ENCODE measurements at places on chromosomes 7 and 10. TPM values are rescaled to one million over a fixed set of nuclear protein-coding genes. Genes with fewer than 3 reads are reported as not detected.
A peak's percentile ranks its signal among the peaks of the same experiment; 100 is the strongest.

DNA sequence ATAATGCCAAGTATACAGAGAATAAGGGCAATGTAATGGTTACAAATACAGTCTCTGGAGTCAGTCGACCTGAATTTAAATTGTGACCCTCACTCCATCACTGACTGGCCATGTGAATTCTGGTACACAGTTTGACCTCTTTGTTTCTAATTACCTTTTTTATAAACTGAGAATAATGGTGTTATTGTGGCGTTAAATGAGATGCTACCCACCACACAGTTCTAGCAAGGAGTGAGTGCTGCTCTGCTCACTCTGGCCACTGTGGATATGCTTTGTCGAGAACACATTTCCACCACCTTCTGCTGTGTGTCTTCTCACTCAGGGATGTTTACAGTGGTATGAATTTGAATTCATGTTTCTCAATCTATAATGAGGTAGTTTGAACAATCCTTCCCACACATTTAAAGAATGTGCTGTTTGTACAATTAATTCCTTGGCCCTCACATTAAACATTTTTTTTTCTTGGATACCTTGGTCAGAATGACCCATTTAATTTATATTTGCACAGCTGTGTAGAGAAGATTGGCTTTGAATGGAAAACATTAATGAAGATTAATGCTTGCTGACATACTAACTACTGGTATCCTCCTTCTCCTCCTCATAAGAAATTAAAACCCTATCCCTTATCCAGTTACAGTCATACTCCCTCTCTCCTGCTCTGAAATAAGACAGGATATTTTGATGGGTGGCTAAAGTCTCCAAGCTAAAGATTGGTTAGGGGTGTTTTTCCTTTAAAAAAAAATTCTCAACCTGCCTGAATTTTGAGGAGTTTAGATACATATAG lies 42.4 kb downstream of the PLCE1 start:
- H3K4me1 ChIP-seq: no peaks in the 10 kb centered on the region
- no peaks in the 10 kb centered on the region for H3K36me3 ChIP-seq
- no peak for DNase-seq
- H3K27me3 ChIP-seq: no peaks in the 10 kb centered on the region

GRCh38 chr10:95461611-95462010 lies 99.6 kb downstream of the SORBS1 start:
- no peaks in the 10 kb centered on the region for H3K27me3 ChIP-seq
- no peak overlapping the region for H3K27ac ChIP-seq
- no peaks in the 10 kb centered on the region for H3K4me1 ChIP-seq
- H3K36me3 ChIP-seq: no peaks in the 10 kb centered on the region
- DNase-seq: no peak
- H3K4me3 ChIP-seq: no peak overlapping the region

DNA sequence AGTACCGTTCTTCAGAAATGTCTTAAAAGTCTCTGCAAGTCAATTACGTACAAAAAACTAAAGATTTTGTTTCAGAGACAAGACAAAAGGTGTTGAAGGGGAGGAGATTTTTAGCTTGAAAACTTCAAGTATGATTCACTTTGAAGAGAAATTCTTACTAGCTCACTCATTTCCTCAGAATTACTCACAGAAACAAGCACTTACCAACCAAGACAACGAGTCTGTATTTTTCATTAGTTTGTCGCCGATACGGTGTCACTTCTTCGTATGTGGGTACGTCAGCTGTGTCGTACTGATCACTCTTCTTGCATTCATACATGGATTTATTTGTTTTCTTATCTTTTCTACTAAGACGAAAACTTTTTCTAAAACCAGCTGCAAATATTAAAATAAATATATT lies 90.6 kb upstream of the ODAD2 start:
- no peaks in the 10 kb centered on the region for H3K36me3 ChIP-seq
- H3K4me3 ChIP-seq: no peak overlapping the region
- DNase-seq: peak; percentile 63
- H3K4me1 ChIP-seq: peaks cover 43% of the 10 kb centered on the region
- peak overlapping the region; percentile 99 for H3K27ac ChIP-seq
- no peaks in the 10 kb centered on the region for H3K27me3 ChIP-seq

DNA sequence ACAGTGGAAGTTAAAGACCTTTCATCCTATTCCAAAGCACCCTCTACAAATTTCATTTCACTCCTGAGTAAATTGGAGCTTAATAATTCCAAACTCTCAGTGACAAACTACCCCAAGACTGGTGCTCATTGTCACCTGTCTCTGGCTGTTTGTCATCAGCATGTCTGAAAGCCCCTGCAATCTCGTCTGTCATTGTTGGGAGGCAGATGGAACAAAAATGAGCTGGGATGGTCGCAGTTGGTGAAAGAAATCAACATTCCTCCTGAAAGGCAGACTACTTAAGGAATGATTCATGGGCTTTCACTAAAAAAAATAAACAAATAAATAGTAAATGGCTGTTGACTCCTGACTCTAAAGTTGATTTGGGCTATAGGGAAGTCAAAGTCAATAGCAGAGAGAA lies 69.7 kb upstream of the PALS2 start:
- no peak for DNase-seq
- no peak overlapping the region for H3K4me3 ChIP-seq
- H3K36me3 ChIP-seq: no peaks in the 10 kb centered on the region
- no peaks in the 10 kb centered on the region for H3K4me1 ChIP-seq
- H3K27me3 ChIP-seq: no peaks in the 10 kb centered on the region

GRCh38 chr10:46530249-46531186 lies 25.9 kb downstream of the GPRIN2 start:
- no peak overlapping the region for H3K27ac ChIP-seq
- no peaks in the 10 kb centered on the region for H3K36me3 ChIP-seq
- H3K27me3 ChIP-seq: peaks cover 2% of the 10 kb centered on the region
- H3K4me3 ChIP-seq: no peak overlapping the region
- DNase-seq: no peak

DNA sequence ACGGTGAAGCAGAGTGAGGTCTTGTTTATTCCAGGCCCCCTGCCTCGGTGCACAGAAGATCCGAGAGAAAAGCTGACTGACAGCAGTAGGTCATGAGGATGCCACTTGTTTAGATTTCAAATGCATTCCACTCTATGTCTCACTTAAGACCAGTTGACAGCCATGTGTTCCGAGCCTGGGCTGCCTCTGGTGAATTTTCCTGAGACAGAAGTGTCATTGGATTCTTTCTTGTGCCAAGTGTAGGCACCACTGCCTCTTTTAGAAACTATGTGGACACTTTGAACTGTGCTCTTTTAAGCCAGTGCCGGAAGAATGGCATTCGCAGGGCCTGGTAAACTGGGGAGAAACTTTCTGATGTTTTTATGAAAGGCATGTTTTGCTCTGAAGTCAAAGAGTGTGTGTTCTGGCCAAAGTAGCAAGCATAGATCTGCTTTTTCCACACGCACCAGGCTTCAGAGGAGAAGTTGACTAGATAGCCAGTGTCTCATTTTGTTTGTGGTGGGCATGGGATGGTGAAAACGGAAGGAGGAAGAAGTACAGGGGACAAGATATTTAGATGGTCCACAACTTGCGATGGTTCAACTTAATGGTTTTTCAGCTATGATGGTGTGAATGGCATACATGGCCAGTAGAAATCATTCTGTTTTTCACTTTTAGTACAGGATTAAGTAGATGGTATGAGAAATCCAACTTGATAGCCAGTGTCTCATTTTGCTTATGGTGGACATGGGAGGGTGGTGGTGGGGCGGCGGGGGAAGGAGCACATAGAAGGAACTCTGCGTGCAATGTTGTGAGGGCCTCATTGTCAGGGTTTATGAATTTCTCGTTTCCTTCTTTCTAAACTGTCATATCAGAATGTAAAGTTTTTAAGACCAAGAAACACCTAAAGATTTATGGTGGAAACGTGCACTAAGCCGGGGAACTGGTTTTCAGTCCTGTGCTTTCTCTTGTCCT lies 41.5 kb downstream of the CYP17A1 start:
- DNase-seq: no peak
- peak overlapping the region; percentile 38 for H3K27ac ChIP-seq
- H3K4me1 ChIP-seq: peaks cover 35% of the 10 kb centered on the region
- H3K36me3 ChIP-seq: peaks cover 9% of the 10 kb centered on the region
- H3K4me3 ChIP-seq: no peak overlapping the region
- H3K27me3 ChIP-seq: no peaks in the 10 kb centered on the region

GRCh38 chr7:38977685-38978084 lies at the start of gene POU6F2:
Gene POU6F2 (plus strand): TSS chr7:38977909. CDS start chr7:38977954, 45 bp downstream.
- no peak within 1 kb of the TSS for H3K4me3 ChIP-seq
- H3K27ac ChIP-seq: no peak within 1 kb of the TSS

DNA sequence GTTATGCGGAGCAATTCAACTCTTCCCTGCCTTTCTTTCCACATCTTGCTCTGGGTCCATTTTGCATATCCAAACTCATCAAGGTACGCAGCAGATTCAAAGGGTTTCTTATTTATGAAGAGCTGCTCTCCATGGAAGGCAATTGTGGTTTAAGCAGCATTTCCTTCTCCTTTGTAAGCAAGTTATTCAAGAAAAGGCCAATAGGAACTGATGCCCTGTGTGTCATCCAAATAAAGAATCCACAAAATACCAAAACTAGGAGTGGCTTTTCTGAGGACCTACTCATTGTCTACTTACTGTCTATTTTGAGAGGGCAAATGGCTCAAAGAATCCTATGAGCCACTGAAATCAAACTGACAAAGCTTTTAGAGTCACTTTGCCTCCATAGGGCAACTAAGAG lies 253.1 kb downstream of the PTEN start:
- no peaks in the 10 kb centered on the region for H3K27me3 ChIP-seq
- DNase-seq: no peak
- H3K4me1 ChIP-seq: no peaks in the 10 kb centered on the region
- no peak overlapping the region for H3K4me3 ChIP-seq
- no peak overlapping the region for H3K27ac ChIP-seq

- no peaks in the 10 kb centered on the region for H3K4me1 ChIP-seq
- H3K27ac ChIP-seq: no peak overlapping the region
- H3K36me3 ChIP-seq: no peaks in the 10 kb centered on the region
- no peaks in the 10 kb centered on the region for H3K27me3 ChIP-seq
These were observed 16.6 kb upstream of the ITIH2 start for GRCh38 chr10:7686351-7687171.

DNA sequence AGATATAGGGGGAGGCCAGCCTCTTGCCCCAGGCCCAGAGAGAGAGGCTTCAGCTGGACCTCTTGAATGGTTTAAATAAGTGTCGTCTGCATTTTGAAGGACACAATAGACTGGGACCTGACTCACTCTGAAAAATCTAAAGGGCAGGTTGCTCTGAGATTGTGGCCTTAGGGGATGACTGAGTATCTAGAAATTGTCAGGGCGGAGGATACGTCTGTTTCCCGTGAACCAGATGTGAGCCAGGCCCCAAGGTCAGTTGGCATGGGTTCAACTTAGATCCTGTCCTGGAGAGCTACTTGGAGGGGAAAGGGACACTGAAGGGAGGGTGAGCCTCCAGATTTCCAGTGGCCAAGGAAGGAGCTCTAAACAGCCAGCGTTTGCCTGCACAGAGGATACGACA lies 110.2 kb downstream of the CHN2 start:
- DNase-seq: peak; percentile 97
- H3K4me1 ChIP-seq: peaks cover 21% of the 10 kb centered on the region
- no peak overlapping the region for H3K4me3 ChIP-seq
- H3K27ac ChIP-seq: peak overlapping the region; percentile 39

Gene TMEM236
- polyA plus RNA-seq: 0.29 TPM

DNA sequence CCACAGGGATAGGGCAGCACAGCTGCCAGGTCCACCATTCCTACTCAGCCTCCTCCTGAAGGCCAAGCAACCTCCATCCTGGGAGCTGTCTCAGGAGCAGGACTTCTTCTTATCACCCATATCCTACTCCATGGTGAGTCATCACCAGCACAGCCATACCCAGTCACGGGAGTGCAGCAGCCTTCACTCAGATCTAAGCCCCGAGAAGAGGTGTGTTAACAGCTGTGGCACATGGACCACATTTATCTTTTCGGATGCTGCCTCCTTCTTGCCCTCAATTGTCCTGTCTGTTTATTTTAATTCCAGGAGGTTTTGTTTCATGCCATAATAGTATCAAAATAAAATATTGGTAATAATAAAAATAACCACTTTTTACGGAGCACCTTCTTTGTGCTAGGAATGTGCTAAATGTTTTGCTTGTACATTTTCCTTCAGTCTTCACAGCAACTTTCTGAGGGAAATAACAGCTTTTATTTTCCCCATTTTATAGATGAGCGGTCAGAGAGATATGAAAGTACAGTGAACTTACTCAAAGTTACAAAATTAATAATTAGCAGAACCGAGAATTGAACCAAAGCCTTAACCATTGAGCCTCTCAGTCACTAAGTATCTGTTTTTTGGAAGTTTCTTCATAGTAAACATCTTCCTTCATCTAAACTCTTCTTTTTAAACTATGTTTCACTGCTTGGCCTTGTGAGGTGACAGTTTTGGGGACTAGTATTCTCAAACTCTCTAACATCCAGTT lies 2.5 kb upstream of the KEL start:
- no peak overlapping the region for H3K4me3 ChIP-seq
- no peaks in the 10 kb centered on the region for H3K27me3 ChIP-seq
- H3K27ac ChIP-seq: no peak overlapping the region
- no peaks in the 10 kb centered on the region for H3K36me3 ChIP-seq
- no peaks in the 10 kb centered on the region for H3K4me1 ChIP-seq

DNA sequence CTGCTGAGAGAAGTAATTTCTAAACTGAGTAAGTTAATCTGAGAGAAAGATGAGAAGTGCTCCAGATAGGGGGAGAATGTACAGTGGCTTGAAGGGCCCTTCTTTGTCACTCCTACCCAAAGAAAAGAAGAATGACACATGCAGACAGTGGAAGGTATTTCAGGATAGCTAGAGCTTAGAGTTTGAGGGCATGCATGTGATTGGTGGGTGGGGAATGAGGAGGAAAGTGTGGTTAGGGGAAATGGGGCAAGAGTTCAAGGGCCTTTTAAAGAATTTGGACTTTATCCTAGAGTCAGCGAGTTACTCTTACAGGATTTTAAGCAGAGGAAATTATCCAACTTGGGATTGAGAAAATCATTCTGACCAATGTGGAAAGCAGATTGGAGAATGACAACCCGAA lies 50.0 kb downstream of the ANLN start:
- no peaks in the 10 kb centered on the region for H3K4me1 ChIP-seq
- H3K36me3 ChIP-seq: no peaks in the 10 kb centered on the region
- DNase-seq: no peak

- H3K4me1 ChIP-seq: no peaks in the 10 kb centered on the region
- H3K27ac ChIP-seq: no peak overlapping the region
- no peak for DNase-seq
- no peak overlapping the region for H3K4me3 ChIP-seq
- H3K36me3 ChIP-seq: no peaks in the 10 kb centered on the region
These were observed 208.6 kb downstream of the LHFPL3 start for GRCh38 chr7:104536956-104537355.

DNA sequence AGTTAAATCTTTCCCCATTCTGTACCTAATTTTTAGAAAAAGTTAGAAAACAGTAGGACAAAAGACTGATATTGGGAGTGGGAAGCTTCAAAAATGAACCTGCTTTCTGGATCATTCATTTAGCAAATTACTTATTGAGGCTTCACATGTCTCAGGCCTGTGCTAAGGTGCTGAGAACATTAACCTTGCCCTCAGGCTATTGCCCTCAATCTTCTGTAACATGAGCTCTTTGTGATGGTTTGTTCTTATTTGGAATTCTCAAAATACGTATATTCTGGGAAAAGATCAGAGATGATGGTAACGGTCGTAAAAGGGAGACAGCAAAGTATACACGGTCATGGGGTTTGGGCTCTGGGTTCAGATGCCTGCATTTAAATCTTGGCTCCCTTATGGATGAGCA lies 39.5 kb upstream of the PRKG1 start:
- no peak overlapping the region for H3K4me3 ChIP-seq
- H3K4me1 ChIP-seq: no peaks in the 10 kb centered on the region
- no peak overlapping the region for H3K27ac ChIP-seq
- H3K27me3 ChIP-seq: no peaks in the 10 kb centered on the region
- DNase-seq: no peak

Gene LIPJ
- not detected for polyA plus RNA-seq

- H3K27ac ChIP-seq: no peak overlapping the region
- H3K4me3 ChIP-seq: no peak overlapping the region
- no peak for DNase-seq
These were observed 17.0 kb upstream of the RALA start for GRCh38 chr7:39606352-39606751.
